ENCODE measurements at places on chromosomes 3 and 15.

GRCh38 chr3:35760146-35760545 lies 120.8 kb downstream of the ARPP21 start:
- no peak for DNase-seq

GRCh38 chr3:42122261-42123011 lies 31.3 kb downstream of the TRAK1 start:
- DNase-seq, result no peak

GRCh38 chr3:189967254-189967865 lies 153.3 kb downstream of the P3H2 start:
- no peak for DNase-seq

GRCh38 chr3:81500039-81500438 lies 261.4 kb downstream of the GBE1 start:
- no peak for DNase-seq

- no peak for DNase-seq
Measured at GRCh38 chr3:9770276-9770812, 597 bp upstream of the CAMK1 start.

DNA sequence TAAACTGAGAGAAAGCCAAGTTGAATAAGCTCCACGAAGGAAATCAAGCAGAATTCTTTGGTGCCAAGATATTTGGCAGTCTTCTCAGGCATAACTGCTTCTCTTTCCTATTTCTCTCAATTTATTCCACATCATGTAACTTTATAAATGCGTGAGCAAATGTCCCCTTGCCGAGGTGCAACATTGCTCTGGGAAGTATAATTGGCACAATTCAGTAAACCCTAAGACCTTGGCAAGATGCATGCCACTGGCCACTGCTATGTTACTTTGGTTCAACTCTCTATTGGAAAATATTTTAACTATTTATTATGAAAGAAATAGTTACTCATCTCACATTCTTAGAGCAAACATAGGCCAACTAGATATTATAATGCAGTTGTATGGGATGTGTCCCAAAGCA lies 170.2 kb downstream of the SUCNR1 start:
- DNase-seq, result no peak

DNA sequence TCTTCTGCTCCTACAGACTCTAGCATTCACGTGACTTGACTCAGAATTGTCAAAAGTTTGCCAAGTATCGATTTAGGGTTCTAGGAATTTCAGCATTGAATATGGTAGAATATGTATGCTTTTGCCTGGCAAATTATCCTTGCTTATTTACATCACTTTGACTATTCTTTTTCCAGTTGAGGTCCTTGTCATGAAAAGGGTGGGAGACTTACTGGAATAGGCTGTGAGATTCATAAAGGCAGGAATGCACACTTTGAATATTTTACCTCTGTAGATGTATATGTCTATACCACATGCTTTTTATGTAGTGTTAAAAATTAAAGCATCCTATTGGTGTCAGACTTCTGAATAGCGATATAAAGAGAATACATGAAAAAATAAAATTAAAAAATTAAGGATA lies 378.8 kb upstream of the RARB start:
- DNase-seq, result no peak

GRCh38 chr3:2948882-2949281 lies 161.3 kb downstream of the IL5RA start:
- no peak for DNase-seq

DNA sequence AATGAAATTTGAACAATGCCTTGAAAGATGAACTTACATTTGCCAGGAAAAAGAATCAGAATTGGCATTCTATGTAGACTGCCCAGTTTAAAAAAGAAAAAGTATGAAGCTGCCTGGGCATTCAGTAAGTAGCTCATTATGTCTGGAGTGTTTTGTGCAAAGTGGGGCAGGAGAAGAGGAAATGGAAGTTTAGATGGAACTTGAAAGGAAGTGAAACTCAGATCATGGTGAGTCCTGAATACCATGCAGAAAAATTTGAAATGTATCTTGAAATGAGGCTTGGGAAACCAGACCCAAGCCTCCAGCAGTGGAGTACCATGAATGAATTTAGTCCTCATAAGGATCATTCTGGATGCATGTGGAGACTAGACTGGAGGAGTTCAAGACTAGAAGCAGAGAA lies 4.8 kb upstream of the MORC1 start:
- DNase-seq, result no peak

DNA sequence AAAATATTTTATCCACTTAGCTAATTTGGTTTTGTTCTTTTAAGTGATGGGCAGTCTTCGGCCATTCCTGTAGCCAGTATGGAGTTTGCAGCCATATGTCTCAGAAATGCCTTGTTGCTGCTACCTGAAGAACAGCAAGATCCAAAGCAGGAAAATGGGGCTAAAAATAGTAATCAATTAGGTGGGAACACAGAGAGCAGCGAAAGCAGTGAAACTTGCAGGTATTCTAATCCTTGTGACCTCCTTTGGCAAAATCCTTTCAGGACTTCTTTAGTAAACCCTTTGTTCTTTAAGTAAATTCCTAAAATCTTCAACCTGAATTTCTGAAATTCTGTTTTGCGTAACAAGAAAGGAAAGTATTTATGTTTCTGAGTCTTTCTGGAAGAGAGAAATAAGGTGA lies 49.8 kb downstream of the CNOT10 start:
- DNase-seq, result no peak

DNA sequence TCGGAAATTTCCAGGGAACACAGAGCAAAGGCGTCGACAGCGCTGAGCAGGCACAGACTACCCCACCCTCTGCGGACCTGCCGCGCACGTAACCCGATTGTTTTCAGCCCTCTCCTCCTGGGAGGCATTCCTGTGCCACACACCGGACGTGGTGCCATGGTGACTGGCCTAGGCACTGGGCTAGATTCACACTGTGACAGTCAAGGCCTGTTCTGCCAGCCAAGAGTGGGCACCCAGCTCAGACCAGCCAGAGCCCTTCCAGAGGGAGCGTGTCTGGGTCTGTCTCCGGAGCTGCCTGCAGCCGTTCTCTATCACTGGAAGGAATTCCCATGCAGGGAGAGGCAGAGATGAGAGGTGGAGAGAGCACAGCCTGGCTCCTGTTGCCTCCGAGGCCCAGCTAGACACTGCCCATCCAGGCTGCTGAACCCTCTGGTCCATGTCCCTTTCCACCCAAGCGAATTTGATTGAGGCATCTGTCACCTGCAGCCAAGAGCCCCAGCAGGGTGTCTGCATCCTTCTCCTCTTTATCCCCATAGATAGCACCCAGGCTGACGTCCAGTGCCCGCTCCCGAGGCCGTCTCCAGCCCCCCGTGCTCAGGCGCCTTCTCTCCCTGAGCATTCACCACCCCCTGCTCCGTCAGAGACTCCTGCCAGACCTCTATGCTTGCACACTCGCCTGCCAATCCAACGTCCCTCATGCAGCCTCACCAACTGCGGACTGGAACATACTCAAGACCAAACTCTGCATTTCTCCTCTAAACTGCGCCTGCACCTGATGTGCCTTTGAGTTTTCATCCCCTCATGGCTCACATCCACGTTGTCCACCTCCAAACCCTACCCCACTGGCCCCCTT lies 267.5 kb downstream of the OCA2 start:
- DNase-seq, result no peak

DNA sequence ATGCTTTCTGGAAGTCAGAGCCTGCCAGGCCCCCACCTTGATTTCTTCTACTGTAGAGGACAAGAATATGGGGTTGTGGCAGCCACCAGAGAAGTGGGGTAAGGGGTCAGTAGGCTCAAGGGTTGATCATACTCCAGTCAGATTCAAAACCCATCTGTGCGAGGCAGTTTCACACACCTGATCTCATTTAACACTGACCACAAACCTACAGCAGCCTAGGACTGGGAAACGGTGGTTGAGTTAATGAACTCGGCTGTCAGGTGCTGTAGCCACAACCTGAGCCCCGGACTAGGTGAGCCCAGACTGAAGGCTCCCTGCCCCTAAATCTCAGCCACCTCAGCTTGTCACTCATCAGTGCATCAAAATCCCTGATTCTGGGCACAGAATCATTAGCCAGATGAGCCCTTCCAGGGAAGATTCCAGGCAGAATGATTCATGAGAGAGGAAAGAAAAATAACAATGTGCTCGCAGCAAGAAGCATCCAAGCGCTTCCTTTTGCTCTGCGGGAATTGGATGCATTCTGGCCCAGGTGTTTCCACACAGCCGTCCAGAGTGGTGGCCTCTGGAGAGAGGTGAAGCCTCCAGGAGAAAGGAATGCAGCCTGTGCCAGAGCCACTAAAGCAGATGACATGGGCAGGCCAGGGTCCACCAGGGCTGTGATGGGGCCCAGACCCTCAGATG lies 102.1 kb downstream of the SRGAP3 start:
- DNase-seq, result no peak

DNA sequence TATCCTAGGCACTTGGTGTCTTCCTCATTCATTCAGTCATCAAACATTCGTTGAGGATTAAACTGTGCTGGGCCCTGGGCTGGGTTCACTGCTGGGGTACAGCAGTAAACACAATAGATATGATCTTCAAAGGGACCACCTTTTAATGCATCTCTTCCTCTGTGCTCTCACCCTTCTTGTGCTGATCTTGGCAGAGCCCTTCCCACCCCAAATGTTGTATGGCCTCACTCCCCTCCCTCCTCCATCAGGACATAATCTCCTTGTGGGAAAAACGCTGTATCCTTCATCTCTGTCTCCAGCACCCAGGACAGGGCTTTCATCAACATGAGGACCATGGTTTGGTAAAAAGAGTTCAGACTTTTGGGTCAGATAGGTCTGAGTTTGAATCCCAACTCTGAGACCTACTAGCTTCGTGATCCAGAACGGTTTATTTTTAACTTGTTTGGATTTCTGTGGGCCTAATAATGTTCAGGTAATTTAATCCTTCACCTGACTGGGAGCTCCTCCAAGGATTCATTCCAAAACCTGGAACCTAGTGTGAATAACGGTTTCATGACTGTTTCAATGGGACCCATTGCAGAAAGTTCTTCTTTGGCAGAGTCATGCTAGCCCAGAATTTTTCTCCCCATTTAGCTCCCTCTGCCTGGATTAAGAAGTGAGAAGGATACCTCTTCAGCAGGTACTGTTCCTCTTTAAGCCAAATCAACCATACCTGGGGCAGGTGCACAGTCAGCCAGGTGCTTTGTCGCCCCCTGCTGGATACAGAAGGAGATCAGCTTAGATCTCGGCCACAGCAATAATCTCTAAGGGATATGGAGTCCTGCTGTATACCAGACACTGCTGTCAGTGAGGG lies 5.2 kb upstream of the WNT7A start:
- no peak for DNase-seq

- DNase-seq, result no peak
Measured at GRCh38 chr3:97883736-97884135, 61.9 kb downstream of the CRYBG3 start.

GRCh38 chr3:66149269-66149668 lies 71.5 kb upstream of the SLC25A26 start:
- DNase-seq, result no peak

- no peak for DNase-seq
Measured at GRCh38 chr3:165462636-165463334, 266.6 kb upstream of the SLITRK3 start.

GRCh38 chr3:101259485-101260341 lies 60.7 kb downstream of the IMPG2 start:
- no peak for DNase-seq

DNA sequence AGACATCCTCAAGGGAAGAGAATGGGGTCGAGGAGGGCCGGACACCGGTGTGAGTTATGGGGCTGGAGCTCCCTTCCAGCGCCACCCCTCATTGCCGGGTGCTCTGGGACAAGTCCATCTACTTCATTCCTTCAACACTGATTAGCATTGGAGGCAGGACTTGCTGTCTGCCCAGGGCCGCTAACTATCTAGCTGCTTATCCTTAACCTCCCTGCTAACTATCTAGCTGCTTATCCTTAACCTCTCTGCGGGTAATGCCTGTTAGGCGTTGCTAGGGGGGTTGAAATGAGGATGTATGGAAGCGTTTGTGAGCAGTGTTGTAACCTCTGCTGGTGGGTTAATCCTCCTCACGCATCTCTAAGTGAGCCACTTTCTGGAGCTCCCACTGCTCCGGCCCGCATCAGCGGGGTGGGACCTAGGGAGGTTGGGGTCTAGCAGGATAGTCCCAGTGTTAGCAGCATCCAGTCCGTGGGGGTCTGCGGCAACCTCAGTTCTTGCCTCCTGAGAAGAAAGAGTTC lies 10.9 kb upstream of the CHAC1 start:
- DNase-seq, result no peak

GRCh38 chr15:68797599-68798345 lies 22.9 kb downstream of the ANP32A start:
- DNase-seq, result no peak

GRCh38 chr3:137766876-137767537 lies 2.9 kb downstream of the SOX14 start:
- DNase-seq, result no peak

- no peak for DNase-seq
Measured at GRCh38 chr3:98914210-98915080, 12.9 kb upstream of the DCBLD2 start.
